Tongue (tissue), 3 donors: ENCODE measurements at places on chromosomes 1 and 21. TPM values are rescaled to one million over a fixed set of nuclear protein-coding genes. Genes with fewer than 3 reads are reported as not detected.
A peak's percentile ranks its signal among the peaks of the same experiment; 100 is the strongest.

CHI3L1 gene
- 1.3 TPM for total RNA-seq

- DNase-seq, result no peak
Measured at GRCh38 chr1:12037486-12038355, 18.4 kb downstream of the MIIP start.

DNA sequence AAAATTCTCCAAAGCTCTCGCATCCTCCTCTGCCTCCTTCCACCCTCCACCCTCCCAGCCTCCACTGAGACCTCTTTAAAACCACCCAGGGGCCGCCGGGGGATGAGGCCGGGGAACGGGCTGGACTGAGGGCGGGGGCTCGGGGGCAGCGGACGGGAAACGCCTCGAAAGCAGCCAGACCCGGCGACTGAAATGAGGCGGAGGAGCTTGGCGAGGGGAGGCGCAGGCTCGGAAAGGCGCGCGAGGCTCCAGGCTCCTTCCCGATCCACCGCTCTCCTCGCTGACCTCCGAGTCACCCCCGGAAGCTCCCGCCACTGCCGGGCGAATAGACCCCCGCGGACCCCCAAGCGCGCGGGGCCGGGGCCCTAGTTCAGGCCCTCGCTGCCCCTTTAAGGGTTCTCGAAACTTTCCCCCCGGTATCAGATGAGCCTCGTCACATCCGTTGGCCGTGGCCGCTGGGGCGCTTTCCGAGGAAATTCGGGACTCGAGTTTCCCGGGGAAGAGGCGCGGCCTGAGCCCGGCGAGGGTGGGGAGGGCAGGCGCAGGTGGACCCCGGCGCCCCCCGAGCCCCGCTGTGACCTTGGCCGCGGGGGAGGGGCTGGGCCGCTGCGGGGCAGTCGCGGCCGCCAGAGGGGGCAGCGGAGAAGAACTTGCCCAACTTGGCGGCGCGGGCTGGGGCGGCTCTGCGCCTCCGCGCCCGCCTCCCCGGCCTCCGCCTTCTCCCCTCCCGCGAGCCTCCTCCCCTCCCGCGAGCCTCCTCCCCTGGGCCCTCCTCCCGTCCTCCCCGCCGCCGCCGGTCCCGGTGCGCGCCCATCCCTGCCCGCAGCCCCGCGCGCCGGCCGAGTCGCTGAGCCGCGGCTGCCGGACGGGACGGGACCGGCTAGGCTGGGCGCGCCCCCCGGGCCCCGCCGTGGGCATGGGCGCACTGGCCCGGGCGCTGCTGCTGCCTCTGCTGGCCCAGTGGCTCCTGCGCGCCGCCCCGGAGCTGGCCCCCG lies at the start of gene BACE2:
Gene BACE2 (plus strand): TSS at position 813 of the 995 bp plus-strand sequence. CDS start 104 bp downstream, at position 917.
- peak; percentile 88 for DNase-seq

DENND2C gene
- 12.3 TPM for total RNA-seq

DNA sequence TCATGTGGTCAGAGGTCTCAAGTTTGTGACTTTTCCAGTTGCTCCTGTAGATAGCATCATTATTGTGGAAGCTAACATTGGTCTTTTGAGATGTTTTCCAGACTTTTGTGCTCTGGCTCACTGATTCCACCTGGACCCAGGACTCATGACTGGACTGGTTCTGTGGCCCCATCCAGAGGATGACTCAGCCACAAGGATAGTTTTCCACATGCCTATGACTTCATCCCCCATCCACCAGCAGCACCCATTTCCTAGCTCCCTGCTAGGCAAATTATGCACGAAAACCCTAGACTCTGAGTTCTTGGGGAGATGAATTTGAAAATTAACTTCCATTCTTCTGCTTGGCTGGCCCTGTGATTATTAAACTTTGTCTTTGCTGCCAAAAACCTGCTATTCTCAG lies 949.3 kb downstream of the MRPL39 start:
- DNase-seq, result no peak

EFNA3 gene
- 0.92 TPM for total RNA-seq

THEMIS2 gene
- 8.0 TPM for total RNA-seq

DNA sequence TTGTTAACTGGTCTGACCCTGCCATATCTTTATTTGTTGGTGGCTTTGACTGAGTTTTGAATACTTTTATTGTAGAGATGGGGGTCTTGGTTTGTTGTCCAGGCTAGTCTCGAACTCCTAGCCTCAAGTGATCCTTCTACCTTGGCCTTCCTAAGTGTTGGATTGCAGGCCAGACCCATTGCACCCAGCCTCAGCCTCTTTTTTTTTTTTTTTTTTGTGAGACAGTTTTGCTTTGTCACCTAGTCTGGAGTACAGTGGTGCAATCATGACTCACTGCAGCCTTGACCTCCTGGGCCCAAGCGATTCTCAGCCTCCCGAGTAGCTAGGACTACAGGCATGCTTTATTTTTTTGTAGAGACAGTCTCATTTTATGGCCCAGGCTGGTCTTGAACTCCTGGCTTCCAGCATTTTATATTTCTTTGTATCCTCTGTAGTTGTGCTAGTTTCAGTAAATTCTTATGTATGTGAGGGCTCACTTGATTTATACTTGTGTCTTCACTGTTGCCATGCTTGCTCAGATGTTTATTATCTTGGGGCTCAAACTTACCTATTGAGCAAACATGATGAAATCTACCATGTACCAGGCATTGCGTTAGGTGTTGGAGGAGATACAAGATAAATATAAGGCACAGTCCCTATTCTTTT lies 24.1 kb downstream of the THRAP3 start:
- no peak for DNase-seq

LRRC71 gene
- not detected for total RNA-seq

DNA sequence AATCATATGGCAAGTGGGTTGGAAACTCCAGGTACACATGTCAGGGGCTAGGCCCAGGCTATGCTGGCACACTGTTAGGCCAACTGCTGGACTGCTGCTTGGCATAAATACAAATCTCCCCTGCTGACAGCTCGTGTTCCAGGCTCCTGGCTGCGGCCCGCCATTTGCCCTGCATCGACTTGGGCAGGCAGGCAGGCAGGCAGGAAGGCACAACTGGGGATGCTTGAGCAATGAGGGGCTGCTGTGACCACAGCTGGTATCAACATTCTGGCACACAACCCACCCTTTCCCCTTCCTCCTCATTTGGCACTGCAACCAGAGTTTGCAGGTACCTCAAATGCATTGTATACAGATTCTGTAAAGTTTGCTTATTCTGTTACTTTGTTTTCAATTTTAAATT lies 53.2 kb downstream of the SAMSN1 start:
- DNase-seq, result no peak

F13B gene
- total RNA-seq, result not detected

DNA sequence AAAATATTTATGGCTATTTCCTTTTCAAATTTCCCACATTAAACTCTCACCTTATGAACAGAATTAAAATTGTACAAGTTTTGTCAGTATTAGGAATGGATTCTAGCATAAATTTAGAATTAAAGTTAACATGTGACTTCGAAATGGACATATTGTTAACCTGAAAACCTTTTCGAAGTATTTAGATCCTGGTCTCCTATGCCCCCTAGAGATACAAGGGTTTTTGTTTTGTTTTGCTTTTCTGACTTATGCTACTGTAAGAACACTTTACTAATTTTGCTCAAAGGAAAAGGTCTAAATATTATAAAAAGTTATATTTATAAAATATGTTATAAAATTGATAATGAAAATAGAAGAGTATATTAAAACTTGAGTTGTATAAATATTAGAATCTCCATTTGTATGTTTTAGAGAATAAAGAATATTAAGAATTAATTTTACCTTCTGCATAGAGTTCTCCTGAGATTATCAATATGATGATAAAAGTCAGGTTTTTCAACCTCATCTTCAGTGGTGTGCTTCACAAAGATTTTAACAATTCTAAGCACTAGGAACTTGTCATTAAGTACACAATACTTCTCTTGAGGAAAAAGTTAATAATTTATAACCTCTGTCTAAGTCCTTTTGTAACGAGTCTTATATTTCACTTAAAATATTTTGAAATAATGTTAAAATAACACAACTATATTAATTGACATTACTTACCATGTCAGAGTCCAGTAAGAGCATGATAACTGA lies at the start of gene F13B:
Gene F13B (minus strand): TSS at position 542 of the 738 bp plus-strand sequence. CDS start 37 bp downstream, at position 505.
- DNase-seq, result no peak

GRCh38 chr1:82946096-82946605 lies 1052.8 kb downstream of the TTLL7 start:
- peak; percentile 17 for DNase-seq

DNA sequence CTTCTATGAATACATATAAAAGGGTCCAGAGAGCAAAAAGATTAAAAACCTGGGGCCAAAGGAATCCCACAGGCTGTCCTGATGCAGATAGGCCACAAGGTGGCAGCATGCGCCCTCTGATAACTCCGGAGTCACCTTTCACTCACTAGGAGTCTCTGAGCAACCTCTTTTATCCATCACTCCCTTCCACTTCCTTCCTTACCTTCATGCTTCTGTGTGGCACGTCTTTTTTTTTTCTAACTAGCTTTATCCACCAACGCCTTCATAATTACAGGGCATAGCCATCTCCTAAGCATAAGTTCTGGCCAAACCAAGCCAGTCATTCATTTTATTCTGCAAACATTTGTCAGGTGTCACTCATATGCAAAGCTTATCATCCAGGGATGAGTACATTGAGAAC lies 3.9 kb upstream of the PGLYRP4 start:
- DNase-seq, result peak; percentile 80

GRCh38 chr1:108841703-108842102 lies 15.2 kb downstream of the AKNAD1 start:
- DNase-seq, result no peak

APH1A gene
- 72.1 TPM for total RNA-seq

- DNase-seq, result no peak
Measured at GRCh38 chr1:44707112-44707881, 23.7 kb downstream of the RNU5D-1 start.

DNA sequence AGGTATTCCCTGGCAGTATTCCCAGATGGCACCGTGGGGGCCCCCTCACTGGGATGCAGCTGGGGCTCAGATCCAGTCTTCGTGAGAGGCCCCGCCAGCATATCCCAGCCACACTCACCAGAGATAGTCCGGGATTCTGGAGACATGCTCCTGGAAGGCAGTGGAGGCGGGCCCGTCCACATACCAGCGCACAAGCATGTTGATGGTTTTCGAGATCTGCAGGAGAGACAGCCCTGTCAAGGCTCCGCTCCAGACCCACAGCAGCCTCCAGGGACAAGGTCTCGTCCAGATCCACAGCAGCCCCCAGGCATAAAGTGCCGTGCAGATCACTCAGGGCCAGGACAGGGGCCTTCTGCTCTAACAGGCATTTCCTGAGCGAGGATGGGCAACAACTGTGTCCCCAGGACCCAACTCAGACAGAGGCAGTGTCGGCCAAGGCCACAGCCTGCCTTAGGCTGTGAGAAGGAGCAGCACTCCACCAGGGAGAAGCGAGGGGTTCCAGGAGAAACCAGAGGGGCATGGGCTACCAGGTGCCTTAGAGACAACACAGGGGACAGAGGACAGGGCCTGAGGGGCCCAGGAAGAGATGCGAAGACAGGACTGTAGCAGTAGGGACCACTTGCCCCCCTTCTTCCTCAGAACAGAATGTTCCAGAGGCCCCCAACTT lies 14.8 kb downstream of the LSS start:
- no peak for DNase-seq

DNA sequence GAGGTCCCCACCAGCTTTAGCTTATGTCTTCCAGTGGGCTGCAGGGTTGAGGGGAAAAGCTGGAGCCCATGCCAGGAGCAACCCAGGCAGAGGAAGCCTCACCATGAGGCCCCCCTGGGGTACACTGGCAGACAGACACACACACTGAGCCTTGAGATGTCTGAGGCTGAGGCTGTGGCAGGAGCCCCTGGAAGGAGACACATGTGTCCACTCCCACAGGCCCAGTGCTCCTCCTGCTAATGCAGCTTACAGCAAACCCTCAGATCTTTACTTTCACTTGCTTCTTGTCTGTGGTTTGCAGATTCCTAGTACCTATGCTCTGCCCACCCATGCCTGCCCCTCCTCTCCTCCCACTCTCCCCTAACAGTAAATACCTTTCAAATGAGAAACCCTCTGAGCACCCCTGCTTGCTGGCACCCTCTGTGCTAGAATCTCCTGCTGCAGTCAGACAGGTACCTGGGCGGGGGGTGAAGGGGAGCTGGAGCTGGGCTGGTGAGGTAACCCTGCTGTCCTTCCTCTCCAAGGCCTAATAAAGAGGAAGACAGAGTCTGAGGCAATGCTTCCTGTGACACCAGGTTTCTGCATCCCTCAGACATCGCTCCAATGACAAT lies 63.4 kb upstream of the NEK2 start:
- DNase-seq, result no peak

THEM5 gene
- not detected for total RNA-seq

TNFRSF18 gene
- total RNA-seq, result 3.0 TPM

- DNase-seq, result no peak
Measured at GRCh38 chr1:182275271-182275670, 116.3 kb downstream of the GLUL start.

KRTAP20-3 gene
- total RNA-seq, result not detected

- no peak for DNase-seq
Measured at GRCh38 chr1:81706650-81707435, 93.9 kb upstream of the ADGRL2 start.

- DNase-seq, result no peak
Measured at GRCh38 chr1:113040041-113040440, 33.0 kb upstream of the LRIG2 start.

- no peak for DNase-seq
Measured at GRCh38 chr1:48870596-48870995, 93.9 kb upstream of the BEND5 start.

SPRR2E gene
- not detected for total RNA-seq

GRCh38 chr1:98453066-98453465 lies 208.5 kb upstream of the SNX7 start:
- DNase-seq, result no peak

- no peak for DNase-seq
Measured at GRCh38 chr1:160827418-160827817, 31.4 kb downstream of the LY9 start.

GRCh38 chr1:19811206-19811851 lies 3.8 kb downstream of the RNF186 start:
- no peak for DNase-seq

- no peak for DNase-seq
Measured at GRCh38 chr1:111141245-111142220, 1.5 kb downstream of the CEPT1 start.

PAPPA2 gene
- total RNA-seq, result 3.8 TPM

ZBTB8B gene
- under 0.01 TPM for total RNA-seq

GNAT2 gene
- 0.21 TPM for total RNA-seq

GRCh38 chr1:229365569-229365968 lies 22.7 kb upstream of the CCSAP start:
- no peak for DNase-seq

- peak; percentile 54 for DNase-seq
Measured at GRCh38 chr21:37566790-37567615, 200.4 kb downstream of the DYRK1A start.

TMEM200B gene
- total RNA-seq, result 11.0 TPM

STRIP1 gene
- total RNA-seq, result 58.9 TPM
